ENCODE measurements at places on chromosomes 11 and 22.
A peak's percentile ranks its signal among the peaks of the same experiment; 100 is the strongest.

GRCh38 chr22:17695986-17696385, 57.4 kb downstream of the BCL2L13 start:
- DNase-seq, result no peak

- DNase-seq, result no peak
Measured at GRCh38 chr22:48979482-48979881, 848.2 kb downstream of the BRD1 start.

- no peak for DNase-seq
Measured at GRCh38 chr11:70694371-70694770, 296.0 kb downstream of the CTTN start.

GRCh38 chr22:50665738-50666137, 6.9 kb upstream of the SHANK3 start:
- no peak for DNase-seq

- DNase-seq, result no peak
Measured at GRCh38 chr11:134343646-134344045, 11.9 kb downstream of the GLB1L2 start.

DNA sequence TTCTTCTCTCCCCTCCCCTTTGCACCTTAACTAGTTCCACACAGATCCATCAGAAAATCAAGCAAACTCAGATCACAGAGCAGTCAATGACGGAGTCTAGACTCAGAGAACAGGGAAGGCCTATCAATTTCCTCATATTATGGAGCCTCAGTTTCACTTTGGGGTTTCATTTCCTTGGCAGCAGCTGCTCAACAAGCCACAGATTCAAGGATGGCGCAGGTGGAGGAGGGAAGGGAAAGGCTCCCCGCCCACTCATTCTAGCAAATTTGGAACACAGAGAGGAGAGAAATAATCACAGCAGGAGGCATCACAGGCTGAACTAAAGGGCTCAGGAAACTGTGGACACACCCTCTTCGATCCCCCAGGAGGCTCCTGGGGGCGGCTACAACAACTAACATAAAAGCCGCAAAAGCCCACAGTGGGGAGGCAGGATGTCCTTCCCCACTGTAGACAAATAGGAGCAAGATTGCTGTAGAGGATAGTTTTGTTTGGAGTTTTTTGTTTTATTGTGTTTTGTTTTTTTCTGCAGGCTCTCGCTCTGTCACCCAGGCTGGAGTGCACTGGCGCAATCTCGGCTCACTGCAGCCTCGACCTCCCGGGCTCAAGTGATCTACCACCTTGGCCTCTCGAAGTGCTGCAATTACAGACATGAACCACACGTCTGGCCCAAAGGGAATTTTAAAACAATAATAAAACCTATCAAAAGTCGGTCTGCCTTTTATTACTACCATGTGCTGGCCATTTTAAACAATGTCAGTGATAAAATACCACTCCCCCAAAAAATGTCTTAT, 3.4 kb downstream of the PLAAT3 start:
- DNase-seq, result no peak

DNA sequence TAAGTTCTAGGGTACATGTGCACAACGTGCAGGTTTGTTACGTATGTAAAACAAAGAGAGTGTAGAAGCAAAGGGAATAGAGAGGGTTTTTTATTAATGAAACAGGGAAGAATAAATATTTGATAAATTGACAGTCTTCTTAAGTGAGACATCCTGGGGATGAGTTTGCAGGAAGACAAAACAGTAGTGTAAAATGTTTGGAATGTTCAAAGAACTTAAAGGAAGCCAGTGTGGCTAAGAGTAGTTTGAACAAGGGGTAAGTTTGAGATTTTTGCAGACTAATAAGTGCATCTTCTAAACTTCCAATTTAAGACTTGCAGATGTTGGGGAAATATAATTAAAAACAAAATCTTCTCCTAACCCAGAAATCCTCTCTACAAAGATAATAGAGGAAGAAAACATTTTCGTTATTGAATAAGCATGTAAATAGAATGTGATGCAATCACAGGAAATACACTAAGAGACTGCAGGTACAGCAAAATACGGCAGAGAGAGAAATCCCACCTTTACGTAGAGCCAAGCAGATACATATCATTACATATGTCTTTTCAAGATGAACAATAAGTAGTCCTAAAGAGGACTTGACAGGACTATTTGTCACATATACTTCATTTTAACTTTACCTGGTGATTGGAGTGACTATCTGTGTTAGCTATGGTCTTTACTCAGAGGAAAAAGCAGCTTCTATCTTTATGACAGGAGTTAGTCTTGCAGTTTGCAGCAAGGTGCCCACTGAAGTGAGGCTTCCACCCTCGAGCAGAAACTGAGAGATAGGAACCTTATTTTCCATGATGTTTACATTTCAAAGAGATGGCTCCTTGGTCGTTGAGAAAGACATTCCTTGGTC, 402.1 kb downstream of the CNTN5 start:
- no peak for DNase-seq

DNA sequence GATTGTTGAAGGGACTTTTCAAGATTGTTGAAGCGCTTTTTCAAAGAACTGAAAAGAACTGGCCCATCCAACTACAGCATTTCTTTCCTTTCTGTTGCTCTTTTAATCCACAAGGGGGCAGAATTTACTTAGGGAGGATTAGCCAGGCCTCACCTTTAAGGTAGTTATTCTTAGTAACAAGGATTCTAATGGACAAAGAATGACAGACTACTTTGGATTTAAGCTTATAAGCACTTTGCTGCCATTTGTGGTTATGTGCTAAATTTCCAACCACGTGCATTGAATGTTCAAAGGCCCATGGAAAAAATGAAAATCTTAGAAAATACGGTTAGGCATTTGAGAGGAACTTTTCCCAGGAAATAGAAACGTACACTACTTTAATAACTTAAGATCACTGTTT, 49.5 kb upstream of the HSPA8 start:
- peak; percentile 76 for DNase-seq

- no peak for DNase-seq
Measured at GRCh38 chr11:69904974-69905535, 85.8 kb upstream of the FGF3 start.

DNA sequence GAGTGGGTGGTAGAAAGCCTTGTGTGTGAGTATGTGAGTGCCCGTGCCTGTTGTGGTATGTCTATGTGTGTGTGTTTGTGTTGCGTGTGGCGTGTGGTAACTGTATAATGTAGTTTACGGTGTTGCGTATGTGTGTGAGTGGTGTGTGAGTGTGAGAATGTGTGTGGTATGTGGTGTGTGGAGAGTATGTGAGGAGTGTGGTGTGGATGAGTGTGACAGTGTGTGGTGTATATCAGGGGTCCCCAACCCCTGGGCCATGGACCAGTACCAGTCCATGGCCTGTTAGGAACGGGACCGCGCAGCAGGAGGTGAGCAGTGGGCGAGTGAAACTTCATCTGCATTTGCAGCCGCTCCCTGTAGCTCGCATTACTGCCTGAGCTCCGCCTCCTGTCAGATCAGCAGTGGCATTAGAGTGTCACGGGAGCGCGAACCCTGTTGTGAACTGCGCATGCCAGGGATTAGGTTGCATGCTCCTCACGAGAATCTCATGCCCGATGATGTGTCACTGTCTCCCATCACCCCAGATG, 5.7 kb downstream of the UPK3A start:
- peak; percentile 63 for DNase-seq

DNA sequence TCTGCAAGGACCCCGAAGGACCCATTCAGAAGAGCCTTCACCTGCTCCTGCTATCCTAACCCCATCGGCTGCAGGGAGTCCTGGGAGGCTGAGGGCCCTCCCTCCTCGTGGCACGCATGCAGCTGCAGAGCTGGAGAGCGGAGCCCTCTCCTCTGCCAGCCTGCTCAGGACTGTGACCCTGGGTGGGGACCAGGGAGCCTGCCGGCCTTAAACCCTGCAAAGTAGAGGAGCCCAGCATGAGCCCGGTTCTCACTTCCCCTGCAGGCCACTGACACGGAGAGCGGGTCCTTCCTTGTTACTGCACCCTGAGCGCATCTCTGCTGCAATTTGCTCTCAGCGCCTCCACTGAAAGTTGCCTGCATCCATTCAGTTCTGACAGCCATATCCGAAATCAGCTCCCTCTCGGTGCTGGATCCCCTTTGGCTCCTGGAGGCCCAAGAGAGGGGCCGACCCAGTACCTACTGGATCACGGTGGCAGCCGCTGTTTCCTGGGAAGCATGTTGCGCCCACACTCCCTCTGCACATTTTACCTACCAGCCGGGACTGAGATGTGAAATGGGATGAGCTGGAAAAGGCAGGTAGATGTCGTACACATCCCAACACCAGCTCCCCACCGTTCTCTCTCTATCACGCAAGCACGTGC, 312.1 kb downstream of the NTM start:
- no peak for DNase-seq

DNA sequence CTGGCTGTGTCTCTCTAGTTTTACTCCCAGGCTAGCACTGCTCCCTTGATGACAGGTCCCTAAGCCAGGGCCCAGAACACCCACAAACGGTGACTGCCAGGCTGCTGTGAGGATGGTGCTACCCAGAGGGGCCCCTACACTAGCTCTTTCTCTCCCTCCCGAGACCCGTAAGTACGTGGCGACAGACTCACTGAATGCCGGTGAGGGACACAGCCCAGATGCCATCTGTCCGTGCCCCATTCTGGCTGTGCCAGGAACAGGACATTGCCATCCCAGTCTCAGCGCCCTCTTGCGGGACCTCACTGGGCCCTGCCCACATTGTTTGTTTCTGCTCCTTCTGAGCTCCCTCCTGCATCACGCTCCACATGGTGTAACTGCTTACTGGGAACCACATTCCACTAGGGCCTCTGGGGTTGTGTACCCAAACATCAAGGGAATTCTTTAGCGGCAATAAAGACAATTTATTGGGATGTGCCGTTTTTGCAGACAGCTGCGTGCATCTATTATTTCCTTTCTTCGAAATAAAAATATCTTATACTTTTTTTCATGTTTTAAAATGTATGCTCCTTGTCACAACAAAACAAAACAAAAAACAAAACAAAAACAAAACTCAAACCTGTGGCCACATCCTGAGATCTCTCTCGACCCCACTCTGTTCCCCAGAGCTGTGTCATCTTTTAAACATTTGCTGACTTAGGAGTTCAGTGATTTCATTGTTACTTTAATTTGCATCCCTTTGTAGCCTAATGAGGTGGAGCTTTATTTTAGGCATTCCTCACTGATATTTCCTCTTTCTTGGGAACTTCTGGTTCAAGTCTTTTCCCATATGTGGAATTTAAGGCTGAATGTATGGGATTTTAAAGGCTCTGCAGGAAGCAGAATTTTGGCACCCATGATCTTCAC, 4.4 kb upstream of the TPCN2 start:
- peak; percentile 79 for DNase-seq

- peak; percentile 8 for DNase-seq
Measured at GRCh38 chr11:70854201-70854600, 398.2 kb downstream of the SHANK2 start.

DNA sequence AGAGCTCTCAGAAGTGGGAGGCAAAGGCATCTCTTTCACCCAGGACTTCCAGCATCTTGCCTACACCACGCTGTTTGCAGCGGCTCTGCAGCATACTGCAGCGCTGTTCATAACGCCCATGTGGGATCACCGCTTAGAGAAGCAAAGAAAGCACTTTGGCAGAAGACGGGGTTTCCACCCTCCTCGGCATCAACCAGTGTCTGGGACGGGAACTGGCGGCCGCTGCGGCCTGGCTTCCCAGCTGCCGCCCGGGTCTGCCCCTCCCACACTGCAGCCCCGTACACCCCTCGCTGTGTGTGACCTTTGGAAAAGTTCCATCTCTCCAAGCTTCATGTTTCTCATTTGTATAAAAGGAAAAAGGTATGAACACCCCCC, 545 bp upstream of the TIRAP start:
- DNase-seq, result no peak

DNA sequence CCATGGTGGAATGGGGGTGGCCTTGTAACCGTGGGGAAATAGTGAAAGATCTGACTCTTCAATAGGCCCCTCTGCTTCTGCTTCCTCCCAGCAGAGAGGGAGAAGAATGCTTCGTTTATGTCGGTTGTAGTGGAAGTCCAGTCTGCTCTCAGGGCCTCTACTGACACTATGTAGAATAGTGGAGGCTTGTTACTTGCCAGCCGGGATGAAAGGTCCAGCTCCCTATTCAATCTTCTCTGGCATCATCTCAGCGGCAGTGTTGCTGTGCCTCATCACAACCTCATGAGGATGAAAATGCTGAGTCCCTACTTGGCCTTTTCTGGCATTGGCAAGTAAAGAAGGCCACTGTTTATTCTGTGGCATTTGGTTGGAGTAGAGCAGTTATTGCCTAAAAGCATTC, 820.9 kb upstream of the TENM4 start:
- DNase-seq, result no peak

GRCh38 chr11:7673724-7674434, 579 bp upstream of the CYB5R2 start:
- no peak for DNase-seq

GRCh38 chr22:31492151-31492550, 2.5 kb upstream of the EIF4ENIF1 start:
- DNase-seq, result no peak

GRCh38 chr11:35485656-35486322, 39.6 kb downstream of the PAMR1 start:
- DNase-seq, result peak; percentile 50

- DNase-seq, result no peak
Measured at GRCh38 chr11:76786016-76786415, 2.9 kb downstream of the TSKU start.

DNA sequence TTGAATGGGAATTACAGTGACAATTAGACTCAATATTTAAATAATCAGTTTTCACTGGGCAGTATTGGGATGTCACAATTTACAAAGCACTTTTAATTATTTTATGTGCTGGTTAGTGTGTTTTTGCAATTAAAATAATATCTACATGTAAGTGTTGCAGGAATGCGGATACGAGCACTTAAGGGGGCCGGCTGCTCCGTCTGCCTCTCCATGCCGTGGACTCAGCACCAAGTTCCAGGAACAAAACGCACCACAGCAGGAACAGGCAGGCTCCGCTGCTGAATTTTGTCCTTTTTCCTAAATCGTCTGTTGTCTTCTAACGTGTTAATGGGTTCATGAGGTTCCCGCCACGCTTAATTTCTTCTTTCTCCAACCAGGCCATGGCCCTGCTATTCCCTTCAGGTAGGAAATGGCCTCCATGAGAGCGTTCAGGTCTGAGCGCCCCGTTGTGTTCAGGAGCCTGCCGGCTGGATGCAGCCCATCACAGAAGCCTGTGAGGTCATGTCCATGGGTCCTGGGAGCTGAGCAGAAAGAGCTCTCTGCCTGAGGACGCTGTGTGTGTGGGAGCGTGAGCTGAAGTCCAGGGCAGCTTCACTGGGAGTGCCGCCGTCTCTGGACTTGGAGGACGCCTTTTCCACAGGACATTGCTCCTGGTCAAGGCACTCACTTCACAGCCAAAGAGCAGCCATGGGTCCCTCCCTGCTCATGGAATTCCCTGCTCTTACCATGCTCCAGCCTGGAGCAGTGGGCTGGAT, 730.3 kb downstream of the BRD1 start:
- no peak for DNase-seq

DNA sequence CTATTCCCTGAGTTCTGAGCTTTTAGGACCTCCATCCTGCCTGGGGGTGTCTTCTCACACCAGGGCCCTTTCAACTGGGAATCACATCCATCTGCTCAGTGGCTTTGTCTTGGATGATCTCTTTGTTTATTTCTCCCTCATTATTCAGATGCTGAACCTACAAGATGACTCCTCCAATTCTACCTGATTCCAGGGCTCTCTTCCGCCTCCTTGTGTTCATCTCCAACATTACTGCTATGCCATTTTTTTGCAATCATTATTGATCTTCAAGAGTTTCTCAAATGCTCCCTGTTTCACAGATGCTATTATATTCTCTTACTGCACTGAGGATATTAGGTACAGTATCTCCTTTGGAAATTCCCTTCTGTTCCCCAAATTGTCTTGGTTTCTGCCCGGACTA, 307.7 kb downstream of the SHANK2 start:
- no peak for DNase-seq

- DNase-seq, result no peak
Measured at GRCh38 chr22:20238536-20238900, 29.6 kb downstream of the RTN4R start.

GRCh38 chr11:92159931-92160330, 64.7 kb upstream of the FAT3 start:
- DNase-seq, result no peak
